Right ventricle myocardium superior (tissue), 1 donor: ENCODE measurements at places on chromosomes 1 and 21. TPM values are rescaled to one million over a fixed set of nuclear protein-coding genes. Genes with fewer than 3 reads are reported as not detected.
A peak's percentile ranks its signal among the peaks of the same experiment; 100 is the strongest.

DNA sequence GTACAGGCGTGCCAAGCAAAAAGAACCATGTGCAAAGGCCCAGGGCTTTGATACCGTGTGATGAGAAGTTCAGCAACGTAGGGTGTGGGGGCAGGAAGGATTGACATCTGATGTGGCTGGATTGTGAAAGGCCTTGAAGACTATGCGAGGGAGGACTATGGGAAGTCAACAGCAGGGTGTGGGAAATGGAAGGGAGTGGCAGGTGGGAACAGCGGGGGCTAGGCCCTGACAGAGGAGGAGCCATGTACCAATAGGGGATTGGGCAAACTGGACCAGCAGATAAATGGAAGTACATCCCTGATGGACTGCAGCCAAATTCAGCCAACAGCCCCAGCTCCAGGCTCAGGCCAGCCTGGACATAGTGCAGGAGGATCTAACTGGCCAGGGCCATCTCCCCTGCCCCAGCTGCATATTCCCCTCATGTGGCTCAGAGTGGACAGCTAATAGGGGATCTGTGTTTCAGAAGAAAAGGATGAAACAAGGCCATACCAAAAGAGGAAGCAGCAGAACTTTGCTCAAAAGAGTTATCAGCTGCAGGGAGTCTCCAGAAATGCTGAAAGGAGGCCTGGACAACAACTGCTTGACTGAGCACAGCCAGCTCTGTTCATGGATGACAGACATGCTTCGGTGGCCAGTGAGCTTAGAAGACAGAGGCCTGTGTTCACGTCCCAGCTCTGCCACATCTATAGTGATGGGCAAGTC, 140.2 kb upstream of the SGIP1 start:
- DNase-seq: no peak

DNA sequence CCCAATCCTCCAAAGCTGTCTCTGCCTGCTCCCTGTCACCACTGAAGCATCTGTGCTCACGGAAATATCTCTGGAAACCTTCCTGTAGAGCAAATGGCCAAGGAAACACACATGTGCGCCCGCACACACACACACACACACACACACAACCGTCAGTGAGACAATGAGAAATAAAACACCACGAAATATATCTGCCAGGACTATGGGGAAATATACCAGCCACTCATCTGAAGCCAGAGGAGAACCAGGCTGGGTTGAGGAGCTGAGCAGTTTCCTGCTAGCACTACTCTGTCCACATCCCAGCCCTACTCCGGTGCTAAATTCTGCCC, 25.1 kb upstream of the PLXNA2 start:
- DNase-seq: no peak

DNA sequence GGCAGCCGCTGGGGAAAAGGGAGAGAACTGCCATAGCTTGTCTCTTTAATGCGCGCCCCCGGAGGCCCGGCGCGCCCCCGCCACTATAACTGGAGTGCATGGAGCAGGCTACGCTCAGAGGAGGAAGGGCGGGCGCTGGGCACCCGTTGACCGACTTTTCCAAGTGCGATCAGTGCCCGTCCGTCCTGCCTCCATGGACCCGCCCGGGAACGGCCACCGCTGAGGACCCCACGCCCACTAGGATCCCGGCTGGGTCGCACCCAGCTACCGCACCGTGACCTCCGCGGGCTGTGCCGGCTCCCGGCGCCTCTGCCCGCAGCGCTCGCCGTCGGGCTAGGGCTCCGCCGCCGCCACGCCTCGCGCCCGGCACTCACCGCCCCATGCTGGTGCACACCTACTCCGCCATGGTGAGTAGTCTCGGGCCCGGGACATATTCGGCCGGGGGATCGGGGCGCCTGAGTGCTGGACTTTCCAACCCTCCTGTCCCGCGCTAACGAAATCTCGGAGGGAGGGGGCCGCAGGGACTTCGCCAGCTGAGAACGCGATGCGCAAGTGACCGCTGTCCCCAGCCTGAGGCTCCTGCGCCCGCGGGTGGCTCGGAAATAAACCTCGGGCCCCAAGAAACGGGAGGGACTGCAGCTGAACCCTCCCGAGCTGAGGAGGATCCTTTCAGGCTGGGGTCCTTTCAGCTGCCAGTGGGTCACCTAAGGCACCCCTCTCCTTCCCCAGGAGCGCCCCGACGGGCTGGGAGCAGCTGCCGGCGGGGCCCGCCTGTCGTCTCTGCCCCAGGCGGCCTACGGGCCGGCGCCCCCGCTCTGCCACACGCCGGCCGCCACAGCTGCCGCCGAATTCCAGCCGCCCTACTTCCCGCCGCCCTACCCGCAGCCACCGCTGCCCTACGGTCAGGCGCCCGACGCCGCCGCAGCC, at the start of gene TFAP2E:
Gene TFAP2E, plus strand, starts transcription at position 117 of the 927 bp plus-strand sequence. Its CDS starts 264 bp downstream, at position 381.
- DNase-seq: no peak

- DNase-seq: no peak
These were observed 541.1 kb upstream of the CAMK1G start for GRCh38 chr1:209042413-209042812.

GRCh38 chr1:60283690-60284089, 210.1 kb upstream of the C1orf87 start:
- DNase-seq: no peak

DNA sequence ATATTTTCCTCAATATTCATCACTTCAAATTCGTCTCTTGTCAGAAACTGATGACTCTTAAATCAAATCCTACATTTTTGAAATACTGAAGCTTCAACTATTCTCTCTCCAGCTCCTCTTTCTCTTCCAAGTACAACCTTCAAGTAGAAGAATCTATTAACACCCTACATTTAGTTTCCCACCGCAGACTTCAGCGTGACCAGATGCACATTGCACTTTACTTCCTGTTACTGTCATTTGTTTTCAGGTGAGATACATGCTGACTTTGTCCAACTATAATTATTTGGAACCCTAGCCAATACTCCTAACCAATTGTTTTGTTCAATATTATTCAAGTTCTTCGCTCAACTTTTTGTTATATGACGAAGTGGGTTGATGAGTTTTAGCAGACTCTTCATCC, 116.0 kb downstream of the MRPL39 start:
- no peak for DNase-seq

DNA sequence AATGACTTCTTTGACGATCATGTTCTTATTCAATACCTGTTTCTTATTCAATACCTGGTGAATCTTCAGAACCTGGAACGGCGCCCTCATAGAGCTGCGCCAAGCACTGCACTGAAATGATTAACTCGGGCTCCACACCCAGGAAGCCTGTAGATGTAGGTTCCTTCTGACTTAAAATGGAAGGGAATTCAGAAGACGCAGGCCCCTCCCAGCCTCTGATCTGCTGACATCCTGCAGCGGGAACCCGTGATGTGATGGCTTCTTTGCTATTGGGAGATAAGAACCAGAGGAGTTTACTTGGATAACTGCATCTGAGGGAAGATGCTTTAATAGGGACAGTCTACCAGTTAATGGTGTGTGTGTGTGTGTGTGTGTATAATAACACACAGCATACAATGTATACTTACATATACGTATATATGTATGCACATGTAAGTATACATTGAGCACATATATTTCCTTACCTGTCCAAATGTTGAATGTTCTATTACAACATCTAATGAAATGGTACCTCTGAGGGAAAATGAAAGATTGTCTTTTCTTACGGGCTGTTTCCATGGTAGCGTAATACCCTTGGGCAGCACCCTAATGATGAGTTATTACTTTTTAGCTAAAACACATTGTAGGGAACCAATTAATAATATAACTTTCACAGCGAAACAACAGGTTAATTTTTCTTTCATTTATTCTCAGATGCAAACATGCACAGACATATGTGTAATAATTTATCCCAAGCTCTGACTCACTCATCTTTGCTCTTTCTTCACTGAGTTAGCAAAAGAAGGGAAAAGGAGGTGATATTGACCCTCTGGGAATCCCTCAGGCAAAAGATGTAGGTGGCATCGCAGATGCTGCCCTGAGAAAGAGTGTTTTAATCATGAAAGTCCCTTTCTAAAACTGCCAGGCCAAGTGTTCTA, 379.8 kb downstream of the SIPA1L2 start:
- no peak for DNase-seq

DNA sequence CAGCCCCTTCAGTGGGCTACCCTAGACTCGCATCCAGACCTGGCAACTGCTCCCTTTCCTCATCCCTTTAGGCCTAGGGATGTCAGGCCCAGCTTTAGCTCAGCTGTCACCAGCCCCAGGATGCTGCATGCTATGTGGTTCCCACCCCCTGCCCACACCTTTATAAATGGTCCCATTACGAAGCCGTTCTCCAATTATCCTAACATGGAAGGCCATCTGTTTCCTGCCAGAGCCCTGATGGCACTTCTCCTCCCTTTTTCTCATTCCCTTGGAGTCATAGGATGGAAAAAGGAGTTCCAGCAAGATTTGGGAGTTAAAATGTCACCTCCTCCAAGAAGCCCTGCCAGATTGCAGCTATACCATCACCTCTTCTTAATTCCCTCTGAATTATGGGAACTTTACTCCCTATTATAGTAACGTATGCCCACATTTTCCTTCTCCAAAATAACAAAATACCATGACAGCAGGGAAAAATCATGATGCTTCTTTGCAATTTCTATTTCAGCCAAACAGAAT, 205.0 kb upstream of the GRIK3 start:
- DNase-seq: no peak

DNA sequence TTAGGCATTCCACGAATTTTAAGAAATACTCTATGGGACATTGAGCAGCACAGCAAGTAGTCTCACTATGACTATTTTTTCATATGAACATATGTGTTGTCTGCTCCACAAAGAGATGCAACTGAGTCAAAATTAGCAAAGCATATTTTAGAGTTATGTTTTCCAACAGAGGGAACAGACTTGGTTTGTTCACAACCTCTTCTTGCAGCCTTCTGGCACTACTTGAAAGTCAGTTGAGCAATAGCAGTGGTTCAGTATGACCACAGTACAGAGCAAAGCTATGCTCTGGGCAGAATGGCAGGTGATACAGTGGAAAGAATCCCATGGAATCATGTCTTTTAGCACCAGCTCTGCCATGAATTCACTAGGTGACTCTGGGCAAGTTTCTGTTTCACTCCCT, 5.2 kb downstream of the CCN1 start:
- DNase-seq: no peak

DNA sequence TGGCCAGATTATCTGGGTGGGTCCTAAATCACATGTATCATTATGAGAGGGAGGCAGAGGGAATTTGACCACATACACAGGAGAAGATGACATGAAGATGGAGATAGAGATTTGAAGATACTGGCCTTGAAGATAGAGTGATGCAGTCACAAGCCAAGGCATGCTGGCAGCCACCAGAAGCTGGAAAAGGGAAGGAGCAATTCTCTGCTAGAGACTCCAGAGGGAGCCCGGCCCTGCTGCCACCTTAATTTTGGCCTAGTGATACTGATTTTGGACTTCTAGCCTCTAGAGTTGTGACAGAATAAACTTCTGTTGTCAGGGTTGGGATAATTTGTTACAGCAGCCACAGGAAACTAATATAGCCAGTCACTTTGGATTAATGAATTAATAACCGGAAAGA, 2.2 kb upstream of the PRDM2 start:
- DNase-seq: no peak

- DNase-seq: peak; percentile 37
These were observed 17.2 kb downstream of the LSS start for GRCh38 chr21:46211376-46211775.

GRCh38 chr1:109796484-109797302, 33.0 kb upstream of the EPS8L3 start:
- no peak for DNase-seq

DNA sequence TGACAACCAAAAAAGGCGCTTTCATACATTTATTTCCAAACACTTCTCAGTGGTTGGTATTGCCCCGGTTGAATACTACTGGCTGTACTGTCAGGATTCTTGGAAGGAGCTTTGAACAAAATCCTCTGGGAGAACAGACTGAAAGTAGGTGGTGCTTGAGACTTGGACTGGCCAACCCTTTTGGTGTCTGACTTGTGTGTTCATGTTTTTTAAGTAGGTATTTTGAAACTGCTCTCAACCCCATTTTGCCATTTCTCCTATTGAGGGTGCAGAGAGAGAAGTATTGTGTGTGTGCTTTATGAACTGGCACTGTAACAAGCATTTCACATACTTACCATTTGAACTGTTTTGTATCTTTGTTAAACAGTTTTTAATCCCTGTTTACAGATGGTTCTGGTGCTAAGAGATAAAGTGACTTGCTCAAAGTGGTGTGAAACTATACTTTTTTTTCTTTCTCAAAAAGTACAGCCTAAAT, 21.2 kb downstream of the ARID1A start:
- DNase-seq: no peak

DNA sequence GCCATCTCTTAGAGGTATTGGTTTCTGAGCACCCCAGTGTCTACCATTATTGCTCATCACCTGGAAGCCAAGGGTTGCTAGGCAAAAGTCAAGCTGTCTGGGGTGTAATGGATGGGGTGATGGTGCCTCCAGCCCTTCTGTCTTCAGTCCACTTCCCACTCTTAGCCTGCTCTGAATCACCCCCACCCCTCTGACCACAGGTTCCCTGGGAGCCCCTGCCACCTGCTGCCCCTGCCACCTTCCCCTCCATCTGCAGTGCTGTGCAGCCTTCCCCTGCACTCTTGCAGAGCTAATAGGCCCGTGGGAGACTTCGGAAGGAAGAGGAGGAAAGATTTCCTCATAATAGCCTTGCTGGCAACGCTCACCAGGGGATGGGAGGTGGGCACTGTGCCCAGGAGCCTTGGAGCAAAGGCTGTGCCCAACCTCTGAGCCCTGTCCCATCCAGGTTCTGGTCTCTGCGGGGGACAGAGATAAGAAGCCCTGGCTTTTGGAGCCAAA, 35.5 kb downstream of the CAPN2 start:
- peak; percentile 69 for DNase-seq

GRCh38 chr1:55951291-55951690, 628.1 kb downstream of the PLPP3 start:
- no peak for DNase-seq

- DNase-seq: no peak
These were observed at the start of gene SYT14 for GRCh38 chr1:209937996-209938959. Gene SYT14 (plus strand): TSS chr1:209938217. CDS start chr1:209938265, 48 bp downstream.

DNA sequence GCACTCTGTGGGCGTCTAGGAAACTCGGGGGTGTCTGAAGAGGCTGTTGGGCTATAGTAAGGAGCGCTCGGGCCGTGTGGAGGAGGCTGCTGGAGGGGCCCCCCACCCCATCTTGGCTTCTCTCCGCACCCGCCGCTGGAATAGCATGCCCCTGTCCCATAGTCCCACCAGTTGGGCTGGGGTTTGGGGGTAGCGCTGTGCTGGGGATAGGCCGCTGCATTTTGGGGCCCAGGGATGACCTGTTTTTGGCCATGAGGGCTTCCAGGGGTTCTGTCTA, 511 bp downstream of the EFNA3 start:
- no peak for DNase-seq

- DNase-seq: no peak
These were observed 157.2 kb downstream of the PDE4B start for GRCh38 chr1:65949933-65950332.

Gene ANGPTL3
- total RNA-seq: not detected

Gene KMO
- total RNA-seq: 0.56 TPM

Gene SMIM1
- 17.3 TPM for total RNA-seq

Gene TSTD1
- 9.3 TPM for total RNA-seq

Gene S100B
- 5.5 TPM for total RNA-seq

Gene PLA2G4A
- total RNA-seq: 2.1 TPM

Gene GNAT2
- total RNA-seq: not detected

Gene DCST2
- total RNA-seq: 0.16 TPM

Gene KCNK1
- 23.9 TPM for total RNA-seq

Gene PGLYRP3
- not detected for total RNA-seq

Gene PRAMEF8
- total RNA-seq: not detected

Gene CPLANE2
- total RNA-seq: 10.1 TPM

Gene COL18A1
- 44.2 TPM for total RNA-seq

Gene CYP4A11
- total RNA-seq: not detected

Gene WDR77
- total RNA-seq: 25.4 TPM

Gene TAL1
- 3.8 TPM for total RNA-seq

Gene HUNK
- total RNA-seq: 0.19 TPM

Gene MTARC1
- 6.9 TPM for total RNA-seq

Gene OR2M3
- not detected for total RNA-seq

Gene RIPPLY3
- not detected for total RNA-seq

Gene GCSAML
- 0.24 TPM for total RNA-seq

Gene CHI3L2
- 3.7 TPM for total RNA-seq
